Ovary (tissue), 10 donors: ENCODE measurements at places on chromosomes 6 and 20. TPM values are rescaled to one million over a fixed set of nuclear protein-coding genes. Genes with fewer than 3 reads are reported as not detected.

Gene RNF182
- polyA plus RNA-seq, result 0.67 TPM

Gene INSM1
- not detected for polyA plus RNA-seq

Gene IMPG1
- not detected for polyA plus RNA-seq

Gene JPH2
- polyA plus RNA-seq, result 2.9 TPM
